ENCODE measurements at places on chromosomes 16 and 17. TPM values are rescaled to one million over a fixed set of nuclear protein-coding genes. Genes with fewer than 3 reads are reported as not detected.

The ALOX12 gene
- total RNA-seq: not detected

The KRT15 gene
- not detected for total RNA-seq

DNA sequence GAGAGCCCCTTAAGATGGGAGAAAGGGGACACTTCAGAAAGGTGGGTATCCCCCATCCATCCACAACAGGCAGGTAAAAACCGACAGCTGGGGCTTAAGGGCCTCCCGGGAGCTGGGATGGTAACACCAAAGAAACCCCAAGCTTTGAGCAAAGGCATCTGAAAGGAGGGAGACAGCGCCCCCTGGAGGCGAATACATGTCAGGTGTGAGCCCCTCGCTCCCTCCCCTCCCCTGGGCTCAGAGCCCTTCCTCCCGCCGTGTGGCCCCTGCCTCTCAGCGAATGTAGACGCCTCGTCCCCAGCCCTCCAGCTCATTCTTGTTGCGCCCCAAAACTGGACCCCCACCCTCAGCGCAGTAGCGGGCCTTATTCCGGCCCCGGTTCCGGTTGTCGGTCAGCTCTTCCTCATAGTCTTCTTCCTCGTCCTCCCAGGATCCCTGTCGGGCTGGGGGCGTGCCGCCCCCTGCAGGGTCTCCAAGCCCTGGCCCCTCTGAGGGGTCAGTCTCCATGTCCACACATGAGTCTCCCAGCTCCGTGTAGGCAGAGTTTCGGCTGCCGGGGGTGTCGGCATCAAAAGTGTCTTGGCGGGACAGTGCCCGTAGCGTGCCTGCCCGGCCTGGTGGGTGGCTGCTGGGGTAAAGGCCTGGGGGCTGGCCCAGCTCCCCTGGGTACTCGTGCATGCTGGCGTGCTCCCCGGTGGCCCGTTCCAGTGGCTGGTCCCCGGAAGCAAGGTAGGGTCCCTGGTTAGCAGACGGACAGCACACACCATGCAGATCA is 9.1 kb upstream of the ARL5C start:
- DNase-seq: peak; percentile 79

DNA sequence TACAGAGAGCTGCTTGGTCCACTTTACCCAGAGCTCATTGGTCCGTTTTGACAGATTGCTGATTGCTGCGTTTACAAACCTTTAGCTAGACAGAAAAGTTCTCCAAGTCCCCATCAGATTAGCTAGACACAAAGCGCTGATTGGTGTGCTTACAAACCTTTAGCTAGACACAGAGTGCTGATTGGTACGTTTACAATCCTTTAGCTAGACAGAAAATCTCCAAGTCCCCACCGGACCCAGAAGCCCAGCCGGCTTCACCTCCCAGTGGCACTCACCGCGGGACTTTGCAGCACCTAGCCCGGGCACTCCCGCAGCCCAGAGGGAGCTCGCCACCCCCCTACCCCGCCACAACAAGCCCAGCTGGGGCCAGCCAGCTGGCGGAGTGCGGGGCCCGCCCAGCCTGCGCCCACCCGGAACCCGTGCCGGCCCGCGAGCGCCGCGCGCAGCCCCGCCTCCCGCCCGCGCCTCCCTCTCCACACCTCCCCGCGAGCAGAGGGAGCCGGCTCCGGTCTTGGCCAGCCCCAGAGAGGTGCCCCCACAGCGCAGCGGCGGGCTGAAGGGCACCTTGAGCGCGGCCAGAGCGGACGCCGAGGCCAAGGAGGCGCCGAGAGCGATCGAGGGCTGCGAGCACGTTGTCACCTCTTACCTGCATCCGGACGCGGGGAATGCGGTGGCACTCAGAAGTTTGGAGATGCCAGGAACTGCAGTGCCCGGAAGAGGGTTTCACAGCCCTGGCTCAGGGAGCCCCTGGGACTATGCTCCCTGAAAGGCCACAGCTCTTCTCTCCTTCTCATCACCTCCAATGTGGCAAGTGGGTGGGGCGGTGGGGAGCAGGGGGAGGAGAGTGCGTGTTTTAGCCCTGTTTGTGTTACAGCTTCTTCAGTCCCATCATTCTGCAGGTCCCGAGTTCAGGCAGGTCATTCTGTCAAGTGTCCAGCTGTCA is 1504.5 kb downstream of the CDH11 start:
- DNase-seq: peak; percentile 23

The CWC25 gene
- total RNA-seq: 8.7 TPM

The OR1F1 gene
- total RNA-seq: not detected

GRCh38 chr16:17386229-17386628 is 84.5 kb downstream of the XYLT1 start:
- DNase-seq: no peak

DNA sequence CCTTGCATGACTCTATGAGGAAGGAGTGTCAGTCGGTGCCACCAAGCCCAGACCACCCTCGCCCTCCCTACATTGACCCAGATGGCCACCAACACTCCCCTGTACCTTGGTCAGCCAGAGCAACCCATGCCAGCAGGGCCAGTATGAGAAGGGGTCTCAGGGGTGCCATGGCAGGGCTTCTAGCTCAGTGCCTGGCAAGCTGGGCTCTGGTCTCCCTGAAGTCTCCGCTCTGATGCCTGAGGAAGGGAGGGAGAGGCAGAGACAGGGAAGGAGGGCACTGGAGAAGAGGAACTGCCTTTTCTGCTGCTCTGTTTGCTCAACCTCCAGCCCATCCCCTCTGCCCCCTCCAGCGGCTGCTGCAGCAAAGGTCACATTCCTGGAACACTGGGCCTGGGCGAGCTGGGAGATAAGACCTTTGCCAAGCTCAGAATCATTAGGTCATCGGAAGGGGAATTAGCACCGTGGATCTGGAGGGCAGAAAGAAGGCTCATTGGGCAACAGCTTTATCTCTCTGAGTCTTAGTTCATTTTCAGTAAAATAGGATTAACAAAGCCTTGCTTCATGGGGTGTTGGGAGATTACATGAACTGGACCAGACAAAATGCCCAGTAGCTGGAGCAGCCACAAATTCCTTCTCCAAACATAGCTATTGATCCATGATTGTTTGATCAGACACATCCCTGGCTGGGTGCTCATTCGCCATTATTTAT is at the start of gene VTN:
Gene VTN (minus strand): TSS at position 273 of the 709 bp plus-strand sequence. CDS start 104 bp downstream, at position 169.
- peak; percentile 46 for DNase-seq

GRCh38 chr17:75889454-75889853 is 7.3 kb downstream of the TRIM65 start:
- no peak for DNase-seq

The CCL1 gene
- total RNA-seq: not detected

DNA sequence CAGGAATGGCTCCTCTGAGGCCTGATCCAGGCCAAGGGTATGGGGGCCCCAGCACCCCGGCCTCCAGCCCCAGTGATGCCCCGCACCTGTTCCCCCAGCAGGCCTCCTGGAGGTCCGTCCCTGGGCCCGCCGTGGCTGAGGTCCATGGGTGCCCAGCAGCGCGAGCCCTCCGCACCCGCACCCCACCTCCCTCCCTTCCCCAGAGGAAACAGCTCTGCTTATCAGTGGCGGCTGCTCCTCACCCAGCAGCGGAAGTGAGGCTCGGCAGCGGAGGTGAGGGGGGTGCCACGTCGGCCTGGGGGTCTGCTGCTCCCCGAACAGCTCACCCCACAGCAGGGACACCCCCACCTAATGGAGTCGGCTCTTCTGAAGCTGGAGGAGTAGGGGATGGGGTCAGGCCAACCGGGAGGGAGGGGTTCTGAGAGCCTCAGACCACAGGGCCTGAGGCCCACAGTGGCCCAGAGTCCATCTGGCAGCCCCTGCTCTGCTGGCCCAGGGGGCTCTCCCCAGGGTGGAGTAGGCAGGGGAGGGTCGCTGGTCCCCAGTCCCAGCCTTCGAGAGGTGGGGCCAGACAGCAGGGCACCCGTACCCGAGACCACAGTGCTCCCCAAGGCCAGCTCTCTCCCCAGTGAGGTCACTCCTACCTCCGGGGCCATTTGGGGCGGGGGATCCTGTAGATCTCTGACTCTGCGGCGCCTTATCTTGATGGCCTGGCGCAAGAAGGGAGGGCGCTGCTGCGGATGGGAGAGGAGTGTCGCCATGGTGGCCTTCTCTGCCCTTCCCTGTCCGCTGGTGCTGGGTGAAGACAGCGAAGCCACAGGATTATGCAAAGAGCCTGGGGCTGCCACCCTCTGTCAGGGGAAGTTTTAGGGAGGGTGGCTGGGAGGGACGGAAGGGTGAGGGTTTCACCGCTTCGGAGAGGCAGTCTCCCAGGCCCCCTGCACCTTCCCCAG is at the start of gene UNC13D:
Gene UNC13D (minus strand): TSS at position 828 of the 953 bp plus-strand sequence. CDS start 67 bp downstream, at position 761.
- DNase-seq: no peak

DNA sequence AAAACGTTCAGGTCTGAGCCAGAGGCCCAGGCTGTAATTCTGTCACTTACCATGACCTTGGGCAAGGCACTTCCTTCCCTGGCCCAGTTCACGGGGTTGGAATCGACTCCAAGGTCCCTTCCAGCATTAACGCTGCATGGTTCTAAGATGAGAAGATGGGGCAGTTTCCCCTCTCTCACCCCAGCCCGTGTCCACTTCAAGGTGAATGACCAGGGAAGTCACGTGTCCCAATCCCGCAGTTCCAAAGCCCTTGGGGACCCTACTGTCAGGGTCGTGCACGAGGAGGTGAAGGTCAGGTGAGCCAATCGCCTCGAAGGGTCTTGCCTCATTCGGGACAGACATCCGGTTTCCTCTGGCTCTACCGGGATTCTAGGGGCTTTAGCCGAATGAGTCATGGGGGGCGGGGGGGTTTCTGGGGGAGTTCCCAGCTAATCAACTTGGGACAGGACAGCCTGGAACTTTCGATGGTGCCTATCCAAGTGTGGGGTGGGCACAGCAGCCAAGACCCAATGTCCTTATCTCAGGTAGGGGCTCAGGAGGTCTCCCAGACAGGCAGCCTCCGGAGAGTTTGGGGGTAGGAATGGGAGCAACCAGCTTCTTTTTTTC is 762 bp upstream of the CSF3 start:
- no peak for DNase-seq

The PLA2G10 gene
- not detected for total RNA-seq

DNA sequence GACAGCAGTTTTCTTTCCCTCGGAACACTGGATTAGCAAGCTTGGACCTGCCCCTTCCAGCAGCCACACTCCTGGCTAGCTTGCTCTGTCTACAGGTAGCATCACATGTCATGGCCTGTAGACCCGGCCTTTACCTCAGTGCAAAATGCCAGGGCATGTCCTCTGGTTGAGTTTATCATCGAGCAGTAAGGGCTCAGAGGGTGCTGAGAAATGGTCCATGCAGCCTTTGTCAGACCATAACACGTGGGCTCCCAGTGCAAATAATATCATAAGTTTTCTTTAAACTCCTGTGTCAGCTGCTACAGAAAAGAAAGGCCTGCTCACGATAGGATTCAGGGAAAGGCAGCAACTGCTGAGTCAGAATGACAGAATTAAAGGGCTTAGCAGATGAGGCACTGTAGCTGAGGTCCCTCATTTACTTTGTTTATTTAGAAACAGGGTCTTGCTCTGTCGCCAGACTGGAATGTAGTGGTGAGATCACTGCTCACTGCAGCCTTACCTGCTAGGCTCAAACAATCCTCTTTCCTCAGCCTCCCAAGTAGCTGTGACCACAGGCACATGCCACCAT is 8.0 kb upstream of the GNA13 start:
- DNase-seq: no peak

DNA sequence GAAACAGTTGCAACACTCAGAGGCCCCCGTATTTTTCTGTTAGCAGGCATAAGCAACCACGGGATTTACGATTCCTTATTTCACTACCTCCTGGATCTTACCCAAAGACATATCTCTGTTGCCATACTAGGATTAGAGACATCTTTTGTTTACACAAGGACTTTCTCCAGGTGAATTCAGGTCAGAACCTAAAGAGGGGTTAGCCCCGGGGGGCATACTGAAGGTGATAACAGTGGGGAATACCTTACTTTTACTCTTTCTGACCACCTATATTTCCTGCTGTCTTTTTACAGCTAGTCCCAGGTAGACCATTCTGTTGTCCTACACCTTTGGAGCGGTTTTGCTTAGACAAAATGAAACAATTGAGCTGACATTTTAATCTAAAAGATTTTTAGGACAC is 27.9 kb upstream of the CDH8 start:
- no peak for DNase-seq

- DNase-seq: peak; percentile 87
Measured at GRCh38 chr17:77247048-77247541, 106.3 kb downstream of the SEC14L1 start.

GRCh38 chr16:55189682-55190636 is 134.0 kb upstream of the IRX6 start:
- DNase-seq: no peak

DNA sequence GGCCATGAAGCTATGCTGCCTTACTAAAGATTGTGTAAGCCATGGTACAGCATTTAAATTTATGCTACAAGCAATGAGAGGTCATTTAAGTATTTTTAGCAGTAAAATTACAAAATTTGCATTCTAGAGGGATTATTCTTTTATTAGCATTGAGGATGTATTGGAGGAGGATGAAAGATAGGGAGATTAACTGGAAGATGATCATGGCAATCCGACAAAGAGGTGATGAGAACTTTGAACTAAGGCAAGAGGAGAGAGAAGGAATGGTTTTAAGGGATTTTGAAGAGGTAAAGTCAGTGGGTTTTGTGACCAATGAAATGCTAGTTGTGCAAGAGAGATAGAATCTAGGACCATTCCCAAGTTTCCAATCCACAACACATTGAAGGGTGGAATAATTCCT is 129.9 kb downstream of the SNX11 start:
- DNase-seq: no peak

GRCh38 chr17:72165867-72166439 is 45.1 kb downstream of the SOX9 start:
- DNase-seq: no peak

The CCL13 gene
- total RNA-seq: 0.74 TPM

The NHLRC4 gene
- 0.11 TPM for total RNA-seq

GRCh38 chr17:80133626-80133970 is 13.3 kb downstream of the EIF4A3 start:
- DNase-seq: no peak

- no peak for DNase-seq
Measured at GRCh38 chr16:85435700-85436099, 177.4 kb upstream of the GSE1 start.

The IL21R gene
- 0.05 TPM for total RNA-seq

The KRTAP2-1 gene
- total RNA-seq: not detected

GRCh38 chr16:66882702-66883101 is 2.4 kb downstream of the PDP2 start:
- no peak for DNase-seq

GRCh38 chr17:73827627-73828291 is 183.5 kb upstream of the SDK2 start:
- no peak for DNase-seq

The RAB26 gene
- 1.7 TPM for total RNA-seq

- no peak for DNase-seq
Measured at GRCh38 chr16:13070268-13070667, 168.9 kb downstream of the SHISA9 start.

GRCh38 chr16:4529085-4530060 is 9.2 kb downstream of the CDIP1 start:
- no peak for DNase-seq

DNA sequence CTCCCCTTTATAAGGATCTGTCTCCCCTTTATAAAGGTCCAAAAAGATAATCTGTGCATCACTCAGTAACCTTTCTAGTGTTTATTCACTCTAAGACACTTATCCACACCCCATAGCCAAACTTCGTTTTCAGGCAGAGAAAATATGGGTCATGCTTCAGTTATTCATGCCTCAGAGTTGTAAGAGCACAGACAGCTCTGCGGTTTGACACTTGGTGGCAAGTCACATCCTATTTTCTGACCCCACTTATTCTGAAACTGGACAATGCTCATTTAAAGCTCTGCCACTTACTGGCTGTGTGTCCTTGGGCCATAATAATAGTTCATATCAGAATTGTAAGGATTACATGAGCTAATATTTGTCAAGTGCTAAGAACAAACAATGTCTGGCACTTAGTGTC is 2.0 kb upstream of the KRTAP2-1 start:
- DNase-seq: no peak

- DNase-seq: peak; percentile 22
Measured at GRCh38 chr17:48241131-48241591, 133.6 kb downstream of the SNX11 start.
